HEK293T (cell line): ENCODE measurements at places on chromosomes 16 and 17.
A peak's percentile ranks its signal among the peaks of the same experiment; 100 is the strongest.

GRCh38 chr16:17439580-17439979 lies 31.2 kb downstream of the XYLT1 start:
- no peak for DNase-seq

GRCh38 chr17:40953881-40954280 lies 12.9 kb downstream of the KRT39 start:
- no peak for DNase-seq

GRCh38 chr17:2959371-2960130 lies 103.9 kb downstream of the OR1D5 start:
- DNase-seq, result no peak

- DNase-seq, result peak; percentile 31
Measured at GRCh38 chr16:66588981-66589713, 9.9 kb downstream of the CMTM2 start.

GRCh38 chr16:24698308-24698707 lies 31.1 kb upstream of the TNRC6A start:
- no peak for DNase-seq

GRCh38 chr16:1832838-1833454 lies 5.9 kb downstream of the FAHD1 start:
- no peak for DNase-seq

DNA sequence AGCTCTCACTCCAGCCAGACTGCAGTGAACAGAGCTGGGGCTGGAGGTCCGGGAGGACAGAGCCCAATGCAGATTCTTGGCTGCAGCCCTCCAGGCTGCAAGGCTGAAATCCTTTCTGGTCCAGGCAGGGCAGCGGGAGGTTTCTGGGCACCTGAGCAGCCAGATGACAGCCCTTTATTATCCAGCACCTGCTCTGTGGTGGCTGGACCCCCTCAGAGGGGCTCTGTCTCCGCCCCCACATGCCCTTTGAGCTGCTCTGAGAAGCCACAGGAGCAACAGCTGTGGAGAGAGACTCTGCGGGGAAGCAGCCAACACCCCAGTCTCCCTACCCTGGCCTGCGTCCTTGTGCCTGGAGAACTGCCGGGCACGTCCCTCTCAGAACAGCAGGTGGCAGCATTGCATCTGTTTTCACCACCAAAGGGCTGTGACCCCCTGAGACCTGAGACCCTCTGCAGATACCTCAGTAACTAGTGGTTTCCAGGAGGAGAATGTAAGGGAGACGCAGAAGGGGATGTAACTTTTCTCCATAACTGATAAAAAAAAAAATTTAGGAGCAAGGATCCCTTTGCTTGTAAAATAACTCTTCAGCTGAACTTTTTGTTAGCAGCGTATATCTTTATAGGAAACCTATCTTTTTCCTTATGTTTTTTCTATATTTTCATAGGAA lies 3.7 kb upstream of the CNP start:
- peak; percentile 78 for DNase-seq

DNA sequence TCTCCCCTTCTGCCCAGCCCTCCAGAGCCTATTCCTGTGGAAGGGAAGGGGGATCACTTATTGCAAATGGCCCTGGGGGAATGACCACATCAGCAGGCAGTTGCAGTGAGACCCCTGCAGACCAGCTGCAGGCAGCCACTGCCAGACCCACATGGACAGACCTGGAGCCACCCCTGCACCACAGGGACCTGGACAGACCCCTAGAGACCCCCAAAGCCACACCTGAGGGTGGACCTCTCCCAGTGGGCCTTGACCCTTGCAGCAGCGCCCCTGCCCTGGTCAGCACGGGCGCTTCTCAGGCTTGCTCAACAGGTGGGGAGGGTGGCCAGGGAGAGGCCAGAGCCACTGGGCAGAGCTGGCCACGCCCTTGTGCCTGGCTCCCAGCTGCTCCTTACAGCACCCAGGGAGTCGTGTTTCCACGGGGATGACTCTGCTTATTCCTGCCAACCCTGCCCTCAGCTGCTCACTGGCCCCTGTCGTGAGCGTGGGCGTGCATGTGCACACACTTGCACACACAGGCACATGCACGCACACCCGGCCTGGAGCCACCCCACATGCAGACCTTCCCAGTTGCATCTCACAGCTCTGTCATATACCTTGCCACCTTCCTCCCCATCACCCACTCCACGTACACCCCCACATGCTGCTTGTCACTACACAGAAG lies 1.3 kb upstream of the SCN4A start:
- no peak for DNase-seq

DNA sequence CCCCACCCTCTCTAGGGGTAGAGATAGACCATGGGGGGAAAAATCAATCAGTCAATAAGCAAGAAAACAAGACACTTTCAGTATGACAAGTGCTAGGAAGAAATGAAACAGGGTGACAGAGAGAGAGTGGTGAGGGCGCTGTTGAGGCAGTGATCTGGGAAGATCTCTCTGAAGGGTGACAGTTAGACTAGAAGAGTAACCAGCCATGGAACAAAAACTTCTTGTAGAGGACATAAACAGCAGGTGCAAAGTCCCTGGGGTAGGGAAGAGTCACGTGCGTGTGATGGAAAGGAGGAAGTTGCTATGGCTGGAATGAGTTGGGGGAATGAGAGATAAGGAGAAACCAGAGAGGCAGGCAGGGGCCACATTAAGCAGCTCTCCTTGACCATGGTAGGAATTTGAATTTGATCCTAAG lies 16.8 kb upstream of the EMP2 start:
- DNase-seq, result no peak

DNA sequence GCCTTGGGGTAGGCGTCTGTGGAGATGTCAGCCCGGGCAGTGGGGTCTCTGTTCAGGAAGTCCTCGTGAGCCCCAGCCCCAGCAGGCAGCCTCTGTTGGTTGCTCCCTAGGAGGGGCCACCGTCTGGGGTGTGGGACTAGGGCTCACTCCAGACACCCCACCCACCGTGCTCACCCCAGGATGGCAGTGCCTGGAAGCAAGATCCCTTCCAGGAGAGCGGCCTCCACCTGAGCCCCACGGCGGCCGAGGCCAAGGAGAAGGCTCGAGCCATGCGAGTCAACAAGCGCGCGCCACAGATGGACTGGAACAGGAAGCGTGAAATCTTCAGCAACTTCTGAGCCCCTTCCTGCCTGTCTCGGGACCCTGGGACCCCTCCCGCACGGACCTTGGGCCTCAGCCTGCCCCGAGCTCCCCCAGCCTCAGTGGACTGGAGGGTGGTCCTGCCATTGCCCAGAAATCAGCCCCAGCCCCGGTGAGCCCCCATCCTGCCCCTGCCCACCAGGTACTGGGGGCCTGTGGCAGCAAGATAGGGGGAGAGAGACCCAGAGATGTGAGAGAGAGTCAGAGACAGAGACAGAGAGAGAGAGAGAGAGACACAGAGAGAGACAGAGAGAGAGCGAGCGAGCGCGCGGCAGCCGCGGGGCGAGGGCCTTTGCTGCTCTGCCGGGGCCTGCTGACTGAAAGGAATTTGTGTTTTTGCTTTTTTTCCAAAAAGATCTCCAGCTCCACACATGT lies 9.8 kb downstream of the NTHL1 start:
- no peak for DNase-seq

- no peak for DNase-seq
Measured at GRCh38 chr16:17294856-17295255, 175.9 kb downstream of the XYLT1 start.

GRCh38 chr16:975291-975690 lies 4.5 kb upstream of the LMF1 start:
- DNase-seq, result no peak
